ENCODE measurements at places on chromosomes 2 and 18.

GRCh38 chr2:10668402-10669012 is 21.3 kb downstream of the NOL10 start:
- H3K4me1 ChIP-seq: peaks cover 3% of the 10 kb centered on the region

DNA sequence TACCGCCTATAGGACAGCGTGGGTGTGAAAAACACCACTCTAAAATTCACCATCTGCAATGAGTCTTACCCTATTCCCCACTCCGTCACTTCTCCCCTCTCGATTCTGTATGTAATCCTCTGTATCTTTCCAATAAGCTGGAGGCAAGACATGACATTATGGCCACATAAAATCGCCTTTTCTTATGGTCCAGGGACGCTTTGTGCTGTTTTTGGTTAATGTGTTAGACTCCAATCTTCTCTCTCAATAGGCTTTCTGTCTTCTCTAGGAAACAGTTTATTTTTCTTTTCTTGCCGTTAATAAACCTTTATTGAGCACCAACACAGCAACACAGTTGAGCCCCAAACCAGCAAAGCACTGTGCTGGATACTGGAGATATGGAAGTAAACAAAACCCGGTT is 37.9 kb upstream of the ZCCHC2 start:
- no peak overlapping the region for H3K4me3 ChIP-seq
- DNase-seq: no peak
- no peaks in the 10 kb centered on the region for H3K4me1 ChIP-seq
- peaks cover 7% of the 10 kb centered on the region for H3K36me3 ChIP-seq

DNA sequence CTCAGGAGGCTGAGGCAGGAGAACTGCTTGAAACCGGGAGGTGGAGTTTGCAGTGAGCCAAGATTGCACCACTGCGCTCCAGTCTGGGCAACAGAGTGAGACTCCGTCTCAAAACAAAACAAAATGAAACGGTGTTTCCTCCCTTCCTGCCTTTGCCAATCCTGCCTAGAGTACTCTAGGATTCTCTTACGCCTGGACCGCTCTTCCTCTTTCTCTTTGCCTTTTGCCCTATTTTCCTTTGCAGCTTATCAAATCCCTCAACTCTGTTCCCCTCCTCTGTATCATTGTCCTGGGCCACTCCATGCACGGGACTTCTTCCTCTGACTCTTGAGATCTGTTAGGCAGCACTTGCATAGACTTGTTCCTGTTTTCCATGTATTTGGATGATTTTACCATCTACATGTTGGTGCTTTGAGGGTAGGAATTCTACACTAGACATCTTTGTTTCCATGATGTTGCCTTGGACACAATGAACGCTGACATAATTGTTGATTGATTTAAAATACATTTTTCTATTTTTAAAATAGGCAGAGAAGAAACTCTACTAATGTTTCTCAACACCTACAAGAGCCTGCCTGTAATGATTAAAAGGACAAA is 24.8 kb upstream of the ACYP2 start:
- H3K36me3 ChIP-seq: no peaks in the 10 kb centered on the region
- no peak for DNase-seq
- H3K27me3 ChIP-seq: no peaks in the 10 kb centered on the region
- H3K27ac ChIP-seq: no peak overlapping the region

DNA sequence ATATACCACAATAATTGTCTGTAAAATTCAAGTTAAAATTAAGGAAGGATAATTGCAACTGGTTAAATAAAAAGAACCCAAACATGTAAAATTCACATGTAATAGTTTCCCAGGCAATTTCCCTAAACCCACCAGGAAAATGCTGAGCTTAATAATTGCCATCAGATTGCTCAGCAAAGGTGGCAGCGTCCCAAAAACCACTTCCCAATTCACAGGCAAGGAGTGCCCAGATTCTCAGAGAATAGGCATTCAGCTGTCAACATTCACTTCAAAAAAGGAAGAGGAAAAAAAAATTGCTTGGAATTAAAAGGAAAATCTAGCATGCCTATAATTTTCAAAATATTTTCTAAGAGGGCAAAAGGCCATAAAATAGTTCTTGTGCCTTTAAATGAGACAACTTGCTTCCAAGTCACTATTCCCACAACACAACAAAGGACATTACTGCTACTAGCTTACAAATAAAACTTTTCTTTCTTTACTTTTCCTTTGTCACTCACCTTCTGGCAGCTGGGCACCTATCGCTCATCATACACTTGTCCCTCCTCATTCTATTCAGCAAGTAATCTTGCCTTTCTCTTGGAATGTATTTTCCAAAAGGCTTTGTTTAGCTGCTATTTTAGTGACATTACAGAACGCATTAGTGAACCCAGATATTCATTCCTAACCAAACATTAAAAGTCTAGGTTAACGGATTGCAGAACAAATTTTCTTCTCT is 15.2 kb downstream of the SRBD1 start:
- no peak for DNase-seq
- no peak overlapping the region for H3K4me3 ChIP-seq
- peaks cover 47% of the 10 kb centered on the region for H3K36me3 ChIP-seq
- H3K4me1 ChIP-seq: peaks cover 2% of the 10 kb centered on the region

GRCh38 chr18:72460210-72460680 is 83.9 kb downstream of the CBLN2 start:
- no peak overlapping the region for H3K27ac ChIP-seq
- H3K36me3 ChIP-seq: no peaks in the 10 kb centered on the region
- H3K4me1 ChIP-seq: no peaks in the 10 kb centered on the region
- H3K4me3 ChIP-seq: no peak overlapping the region
- no peak for DNase-seq

DNA sequence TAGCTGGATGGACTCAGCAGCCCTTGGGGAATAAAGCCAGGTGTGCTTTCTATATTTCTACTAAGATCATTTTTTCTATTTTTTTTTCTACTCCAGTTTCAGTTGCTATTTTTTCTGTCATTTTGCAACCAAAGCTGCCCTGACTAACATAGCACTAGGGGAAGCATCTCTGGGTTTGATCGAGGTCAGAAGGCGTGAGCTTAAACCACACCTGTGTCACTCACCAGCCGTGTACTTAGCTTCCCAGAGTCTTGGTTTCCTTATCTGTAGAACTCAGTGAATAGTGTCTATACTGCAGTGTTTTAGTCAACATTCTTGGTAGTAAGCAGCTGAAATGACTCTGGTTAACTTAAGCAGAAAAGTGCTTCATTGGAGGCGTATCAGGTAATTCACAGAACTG is 489.6 kb upstream of the SPRED2 start:
- H3K36me3 ChIP-seq: no peaks in the 10 kb centered on the region
- H3K27ac ChIP-seq: no peak overlapping the region
- H3K27me3 ChIP-seq: no peaks in the 10 kb centered on the region
- no peak for DNase-seq

All from activated naive CD8-positive, alpha-beta T cell treated with anti-CD3 and anti-CD28 coated beads, Interleukin-2, amount 10 ng/mL, durations not matched to agents 7 days and 5 days (primary cell).